Activated naive CD8-positive, alpha-beta T cell treated with anti-CD3 and anti-CD28 coated beads, Interleukin-2, amount 50 U/mL, for 24 hours (primary cell): ENCODE measurements at places on chromosomes 3 and 15.

DNA sequence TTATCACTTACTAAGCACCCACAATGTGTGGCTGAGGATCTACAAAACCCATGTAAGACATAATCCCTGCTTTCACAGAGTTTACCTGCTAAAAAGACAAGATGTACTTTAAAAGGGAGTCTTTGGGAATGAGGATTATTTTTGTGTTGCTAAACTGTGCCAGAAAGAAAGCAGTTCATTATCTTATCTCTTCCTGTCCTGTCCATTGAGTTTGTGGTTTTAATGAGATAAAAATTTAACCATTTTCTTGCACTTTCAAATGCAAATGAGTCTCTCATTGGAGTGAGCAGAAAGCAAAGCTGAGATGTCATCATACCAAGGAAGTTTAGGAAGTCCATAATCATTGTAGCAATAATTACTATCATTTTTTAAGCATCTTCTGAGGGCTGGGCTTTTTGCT is 231.2 kb upstream of the ADAMTS9 start:
- no peak for DNase-seq

- no peak for DNase-seq
Measured at GRCh38 chr3:143266511-143266910, 146.9 kb downstream of the CHST2 start.

DNA sequence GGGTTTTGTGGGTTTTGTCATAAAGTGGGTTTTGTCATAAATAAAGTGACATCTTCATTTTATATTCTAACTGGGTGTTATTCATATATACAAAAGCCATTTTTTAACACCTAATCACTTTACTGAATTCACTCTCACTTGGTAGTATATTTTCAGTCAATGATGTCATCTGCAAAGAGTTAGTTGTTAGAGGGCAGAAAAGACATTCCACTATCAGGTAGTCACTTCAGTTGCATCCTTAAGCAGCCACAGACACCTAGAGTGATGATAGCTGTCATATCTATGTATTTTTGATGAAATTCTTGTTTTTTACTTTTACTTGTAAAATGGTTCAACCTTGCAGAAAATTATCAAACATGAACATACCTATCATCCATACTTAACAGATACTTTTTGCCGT is 89.0 kb downstream of the DHX36 start:
- DNase-seq = no peak

DNA sequence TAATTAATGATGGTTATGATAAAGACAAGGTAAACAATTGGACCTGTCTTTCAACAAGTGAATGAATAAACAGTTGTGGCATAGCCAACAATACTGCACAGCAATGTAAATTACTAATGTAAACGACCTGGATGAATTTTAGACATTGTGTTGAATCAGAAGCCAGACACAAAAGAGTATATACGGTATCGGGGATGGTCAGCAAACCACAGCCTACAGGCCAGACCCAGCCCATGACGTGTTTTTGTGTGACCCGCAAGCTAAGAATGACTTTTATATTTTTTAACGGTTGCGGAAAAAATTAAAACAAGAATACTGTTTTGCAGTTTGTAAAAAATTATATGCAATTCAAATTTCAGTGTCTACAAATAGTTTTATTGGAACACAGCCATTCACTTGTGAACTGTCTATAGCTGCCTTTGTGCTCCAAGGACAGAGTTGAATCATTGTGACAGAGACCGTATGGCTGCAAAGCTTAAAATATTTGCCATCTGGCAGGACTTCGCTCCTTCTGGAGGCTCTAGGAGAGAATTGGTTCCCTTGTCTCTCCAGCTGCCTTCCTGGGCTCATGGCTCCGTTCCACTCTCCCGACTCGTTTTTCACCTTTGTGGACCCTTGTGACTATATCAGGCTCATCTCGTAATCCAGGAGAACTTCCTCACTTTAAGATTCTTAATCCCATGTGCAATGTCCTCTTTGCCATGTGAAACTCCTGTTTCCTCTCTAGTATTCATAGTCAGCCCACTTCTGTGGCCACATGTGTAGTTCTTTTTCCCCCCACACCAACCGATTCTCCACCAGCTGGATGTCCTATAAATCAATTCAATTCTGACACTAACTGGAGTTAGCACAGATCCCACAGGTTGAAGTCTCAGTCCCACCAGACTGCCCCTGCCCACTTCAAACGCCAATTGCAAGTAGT is 72.7 kb downstream of the CMTM8 start:
- no peak for DNase-seq

DNA sequence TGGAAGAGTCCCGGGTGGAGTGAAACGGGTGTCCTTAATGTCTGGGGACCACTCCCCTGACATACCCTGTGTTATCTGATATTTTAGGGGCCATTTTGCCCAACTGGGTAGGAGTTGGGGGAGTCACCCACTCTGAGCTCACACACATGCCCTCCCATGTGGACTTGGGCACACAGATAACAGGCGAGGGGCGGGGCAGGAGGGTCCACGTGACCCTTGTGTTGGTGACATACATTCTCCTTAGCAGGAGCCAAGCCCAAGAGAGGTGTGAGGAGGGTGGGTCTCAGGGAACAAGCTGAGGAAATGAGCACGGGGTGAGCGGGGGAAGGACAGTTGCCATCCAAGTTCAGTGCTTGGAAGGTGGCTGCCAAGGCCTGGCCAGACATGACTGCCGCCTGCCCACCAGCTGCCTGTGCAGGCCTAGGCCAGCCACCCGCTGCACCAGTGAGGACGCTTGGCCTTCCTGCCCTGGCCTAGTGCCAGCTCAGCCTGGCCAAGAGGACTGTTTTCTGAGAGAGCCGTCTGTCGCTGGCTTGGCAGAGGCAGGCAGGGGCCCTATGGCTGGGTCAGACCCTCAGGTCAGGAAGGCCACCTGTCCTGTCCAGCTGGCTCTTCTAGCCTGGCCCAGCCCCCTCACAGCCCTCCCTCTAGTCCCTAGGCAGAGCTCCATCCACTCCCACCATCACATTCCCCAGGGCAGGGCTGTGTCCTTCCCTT is 31.3 kb upstream of the TMEM115 start:
- no peak for DNase-seq

GRCh38 chr15:83380682-83381081 is 66.5 kb upstream of the SH3GL3 start:
- DNase-seq = peak; percentile 23

DNA sequence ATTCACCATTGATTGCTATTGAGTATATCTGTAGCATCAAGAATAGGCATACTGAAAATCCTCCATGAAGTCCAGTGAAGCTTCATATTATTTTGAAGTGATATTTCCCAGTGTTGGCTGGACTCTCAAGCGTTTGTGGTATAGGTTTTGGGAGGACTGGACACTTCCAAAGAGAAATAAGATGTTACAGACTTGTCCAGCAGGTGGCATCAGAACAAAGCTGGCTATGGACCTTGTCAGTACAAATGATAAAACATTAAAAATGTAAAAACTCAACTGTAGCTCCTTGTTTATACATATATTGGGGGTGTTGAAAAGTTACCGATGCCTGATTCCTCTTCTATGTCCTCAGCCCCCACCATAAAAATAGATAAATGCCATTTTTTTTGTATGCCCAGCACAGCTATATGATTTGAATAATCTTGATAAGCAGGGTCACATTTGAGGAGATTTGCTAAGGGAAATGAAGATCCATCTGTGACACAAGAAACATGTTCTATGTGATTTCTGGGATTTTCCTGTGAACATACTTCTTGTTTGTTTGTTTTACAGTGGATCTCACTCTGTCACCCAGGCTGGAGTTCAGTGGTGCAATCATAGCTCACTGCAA is 54.5 kb upstream of the GOLGA6B start:
- peak; percentile 21 for DNase-seq

DNA sequence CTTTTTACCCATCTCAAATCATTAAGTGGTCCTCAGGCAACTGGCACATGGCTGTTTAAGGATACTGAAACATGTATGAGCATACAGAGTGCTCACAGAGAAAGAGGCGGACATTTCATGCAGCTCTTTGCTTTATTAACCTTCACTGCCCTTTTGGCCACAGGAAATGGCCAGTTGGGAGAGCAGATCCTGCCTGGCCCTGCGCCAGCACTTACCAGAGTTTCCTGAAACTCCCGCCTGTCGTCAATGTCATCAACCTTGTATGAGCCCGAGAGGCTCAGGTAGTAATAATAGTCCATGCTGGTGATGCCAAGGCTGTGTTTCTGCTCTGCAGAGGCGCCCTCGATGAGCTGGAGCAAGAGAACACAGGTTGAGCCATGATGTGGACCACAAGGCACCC is 17.8 kb downstream of the LDHAL6B start:
- DNase-seq = no peak

DNA sequence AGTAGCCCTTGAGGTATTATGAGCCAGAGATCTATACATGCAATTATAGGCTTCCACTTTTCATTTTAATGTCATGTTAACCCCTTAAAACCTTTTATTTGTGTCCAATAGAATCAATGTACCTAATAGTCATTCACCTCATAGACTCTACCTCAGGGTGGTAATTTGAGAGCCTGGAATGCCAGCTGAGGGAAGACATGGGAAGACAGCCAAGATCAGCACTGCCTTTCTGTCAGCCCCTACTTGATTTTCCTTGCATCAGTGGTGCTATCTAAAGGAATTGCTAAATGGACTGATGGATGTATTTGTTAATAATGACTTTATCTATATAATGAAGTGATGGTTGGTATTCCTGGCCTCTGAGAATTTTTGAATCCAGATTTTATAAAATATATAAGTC is 113.3 kb upstream of the GBE1 start:
- no peak for DNase-seq

GRCh38 chr3:154953538-154953937 is 126.6 kb upstream of the MME start:
- DNase-seq = no peak

DNA sequence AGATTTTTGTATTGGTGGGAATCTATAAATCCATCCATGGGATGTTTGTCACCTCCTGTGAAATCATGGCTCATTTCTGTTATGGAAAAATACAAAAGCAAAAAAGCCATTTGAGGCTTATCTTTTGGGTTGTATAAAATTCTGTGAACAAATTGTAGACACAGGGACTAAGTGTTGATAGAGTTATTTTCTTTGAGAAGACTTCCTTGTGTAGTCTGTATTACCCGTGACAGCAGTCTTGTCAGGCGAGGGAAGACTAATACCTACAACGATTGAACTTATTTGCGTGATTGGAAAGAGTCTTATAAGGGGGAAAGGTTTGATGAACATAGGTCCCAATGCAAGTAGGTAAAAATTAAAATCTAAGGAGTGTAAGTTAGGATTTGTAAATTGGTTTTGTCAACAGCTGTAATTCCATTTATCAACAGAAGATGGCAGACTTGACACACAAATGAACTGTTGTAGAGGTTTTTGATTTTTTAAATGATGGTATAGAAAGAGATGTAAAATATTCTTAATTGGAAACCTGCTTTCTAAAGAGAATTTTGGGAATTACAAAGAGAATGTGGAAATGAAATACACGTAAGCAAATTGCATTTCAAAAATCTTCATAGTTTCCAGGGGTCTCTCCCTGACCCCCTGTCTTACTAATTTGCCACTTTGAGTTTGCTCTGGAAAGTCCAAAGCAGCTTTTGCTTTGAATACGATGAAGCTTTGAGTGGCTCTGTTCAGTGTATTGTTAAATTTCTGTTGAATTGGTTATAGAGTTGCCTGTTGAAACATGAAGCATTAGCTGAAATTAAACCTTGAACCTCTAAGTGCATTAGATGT is 33.2 kb downstream of the SLC25A26 start:
- DNase-seq = no peak

GRCh38 chr15:82305621-82306048 is 43.0 kb downstream of the SAXO2 start:
- DNase-seq = no peak

- no peak for DNase-seq
Measured at GRCh38 chr3:60594025-60594424, 657.2 kb downstream of the FHIT start.

GRCh38 chr3:133895208-133896001 is at the start of gene RAB6B:
Gene RAB6B (minus strand): TSS chr3:133895882. CDS start chr3:133895466, 416 bp downstream.
- peak; percentile 16 for DNase-seq

GRCh38 chr3:37856381-37856780 is 5.3 kb upstream of the CTDSPL start:
- no peak for DNase-seq

DNA sequence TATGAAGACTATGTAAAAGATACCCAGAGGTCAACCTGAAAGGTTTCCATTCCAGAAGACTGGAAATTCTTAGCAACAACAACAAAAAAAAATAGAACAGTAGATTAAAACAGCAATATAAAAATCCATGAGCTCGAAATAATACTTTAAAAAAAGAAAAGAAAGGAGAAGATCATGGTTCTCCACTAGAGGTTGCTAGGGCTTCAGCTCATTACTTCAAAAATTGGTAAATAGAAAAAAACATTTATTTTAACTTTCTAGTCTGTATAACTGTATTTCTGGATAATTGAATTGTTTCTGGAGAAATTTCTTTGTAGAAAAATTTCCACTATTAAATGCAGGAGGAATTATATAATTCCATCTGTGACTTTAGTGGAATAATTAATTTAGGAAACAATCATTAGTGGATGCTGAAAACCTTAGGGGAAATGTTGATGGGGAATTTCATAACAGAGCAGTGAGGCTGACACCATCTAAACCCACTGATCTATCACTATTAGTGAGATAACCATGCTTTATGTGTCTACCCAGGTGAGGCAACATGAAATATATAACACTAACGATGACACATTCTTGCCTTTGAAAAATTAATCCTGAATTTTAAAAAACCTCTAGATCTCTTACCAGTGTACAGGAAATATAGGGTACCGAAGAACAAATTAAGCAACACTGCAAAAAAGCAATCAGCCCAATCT is 62.5 kb upstream of the SNRK start:
- no peak for DNase-seq

- DNase-seq = no peak
Measured at GRCh38 chr15:97840501-97840900, 120.0 kb upstream of the ARRDC4 start.

GRCh38 chr3:2603692-2604289 is 505.1 kb downstream of the CNTN4 start:
- DNase-seq = no peak

DNA sequence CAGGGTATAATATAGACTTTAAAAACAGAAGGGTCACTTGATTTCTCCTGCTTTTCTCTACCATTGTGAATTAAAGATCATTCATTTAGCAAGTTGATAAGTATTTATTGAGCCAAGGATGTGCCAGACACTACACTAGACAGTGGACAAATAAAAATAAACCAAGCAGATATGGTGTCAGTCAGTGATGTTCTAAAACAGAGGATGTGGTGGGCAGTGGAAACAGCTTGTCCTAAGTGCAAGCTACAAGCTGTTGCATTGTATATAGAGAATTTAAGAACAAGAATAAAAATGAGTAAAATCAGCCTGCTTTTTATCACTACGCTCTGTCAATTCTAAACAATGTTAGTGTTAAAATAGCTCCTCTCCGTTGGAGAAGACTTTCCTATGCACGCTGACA is 637.3 kb upstream of the GRM7 start:
- DNase-seq = no peak

DNA sequence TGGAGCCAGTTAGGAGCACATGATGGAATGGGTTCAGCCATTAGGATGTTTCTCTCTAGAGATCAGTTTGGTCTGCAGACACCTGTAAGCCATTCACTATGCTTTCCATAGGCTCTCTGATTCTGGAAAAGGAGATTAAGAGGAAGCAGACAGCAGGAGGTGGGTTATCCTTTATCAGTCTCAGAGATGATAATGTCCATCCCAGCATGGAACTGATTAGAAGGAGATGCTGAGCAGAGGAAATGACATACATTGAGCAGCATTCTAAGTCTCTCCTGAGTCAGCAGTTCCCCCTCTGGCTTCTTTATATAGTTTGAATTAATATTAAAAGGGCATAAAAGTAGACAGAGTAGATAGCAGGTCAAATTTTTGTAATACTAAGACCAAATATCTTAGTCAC is 591.1 kb downstream of the GBE1 start:
- DNase-seq = no peak

GRCh38 chr3:108053483-108053882 is 37.3 kb downstream of the CD47 start:
- no peak for DNase-seq
